Right lobe of liver (tissue), 6 donors: ENCODE measurements at places on chromosomes 7 and 10.
A peak's percentile ranks its signal among the peaks of the same experiment; 100 is the strongest.

DNA sequence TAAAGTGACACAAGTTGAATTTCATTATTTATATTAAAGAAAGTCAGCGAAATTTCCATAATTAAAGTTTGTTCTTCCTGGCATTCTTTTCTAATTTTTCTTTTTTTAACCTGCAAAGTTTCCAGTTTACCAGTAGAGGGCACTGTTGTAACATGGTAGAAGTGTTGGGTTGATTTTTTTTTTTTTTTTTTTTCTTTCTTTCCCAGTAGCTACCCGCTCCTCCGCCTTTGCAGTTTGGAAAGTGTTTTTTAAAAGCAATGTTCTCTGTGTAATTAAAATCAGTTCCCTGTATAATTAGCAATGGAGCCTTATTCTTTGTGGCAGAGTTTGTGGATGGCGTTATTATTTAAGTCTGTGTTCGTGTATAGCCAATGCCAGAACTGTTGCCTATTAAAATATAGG lies 53.7 kb downstream of the TAF3 start:
- DNase-seq: no peak

- DNase-seq: no peak
These were observed 61.2 kb downstream of the CDH23 start for GRCh38 chr10:71457908-71458307.

DNA sequence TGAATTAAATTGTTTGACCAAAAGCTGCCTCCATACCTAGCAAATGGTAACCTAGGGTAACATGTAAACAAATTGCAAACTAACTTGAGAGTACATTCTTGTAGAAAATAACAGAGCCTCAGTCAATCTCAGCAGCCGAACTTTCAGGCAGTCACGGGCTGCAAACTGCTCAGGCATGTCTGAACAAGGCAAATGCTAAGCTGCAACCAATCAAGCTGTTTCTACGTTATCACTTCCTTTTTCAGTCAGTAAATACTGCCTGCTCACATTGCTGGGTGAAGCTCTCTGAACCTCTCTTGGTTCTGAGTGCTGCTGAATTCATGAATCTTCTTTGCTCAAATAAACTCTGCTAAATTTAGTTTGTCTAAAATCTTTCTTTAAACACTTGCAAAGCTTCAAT lies 1212.4 kb downstream of the SORCS1 start:
- no peak for DNase-seq

GRCh38 chr10:53325066-53325465 lies 552.5 kb upstream of the MBL2 start:
- no peak for DNase-seq

- DNase-seq: peak; percentile 43
These were observed 4.3 kb downstream of the TMEM273 start for GRCh38 chr10:49183596-49184542.

DNA sequence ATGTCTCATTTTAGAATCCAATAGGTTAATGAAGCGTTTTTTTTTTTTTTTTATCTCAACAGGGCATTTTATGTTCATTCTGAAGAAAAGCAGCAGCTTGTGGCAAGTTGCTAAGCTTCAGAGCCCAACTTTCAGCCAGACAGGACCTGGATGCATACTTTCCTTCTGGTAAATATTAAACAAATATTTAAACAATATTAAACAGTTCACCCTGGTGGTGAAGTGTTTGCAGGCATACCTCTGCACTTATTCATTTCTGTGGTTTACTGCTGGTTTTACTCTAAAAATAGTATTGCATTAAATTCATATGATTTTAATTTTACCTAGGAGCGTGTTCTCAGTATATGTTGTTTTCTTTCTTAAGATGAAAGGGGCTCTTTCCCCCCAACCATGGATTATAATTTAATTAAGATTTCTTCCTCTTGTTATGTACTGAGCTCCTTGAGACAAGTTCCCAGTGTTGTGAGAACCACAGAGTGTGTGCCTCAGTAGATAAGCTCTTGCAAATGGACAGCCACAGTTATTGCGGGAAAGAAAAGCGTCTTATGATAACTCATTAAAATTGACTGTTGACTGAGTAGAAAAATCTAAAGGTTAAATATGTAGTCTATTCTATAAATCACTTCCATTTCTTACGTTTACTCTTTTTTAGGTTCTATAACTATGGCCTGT lies 155.8 kb downstream of the MALRD1 start:
- DNase-seq: no peak

GRCh38 chr7:156768698-156769472 lies 124.1 kb downstream of the LMBR1 start:
- DNase-seq: no peak

GRCh38 chr7:28332046-28332445 lies 80.3 kb upstream of the CREB5 start:
- DNase-seq: no peak

DNA sequence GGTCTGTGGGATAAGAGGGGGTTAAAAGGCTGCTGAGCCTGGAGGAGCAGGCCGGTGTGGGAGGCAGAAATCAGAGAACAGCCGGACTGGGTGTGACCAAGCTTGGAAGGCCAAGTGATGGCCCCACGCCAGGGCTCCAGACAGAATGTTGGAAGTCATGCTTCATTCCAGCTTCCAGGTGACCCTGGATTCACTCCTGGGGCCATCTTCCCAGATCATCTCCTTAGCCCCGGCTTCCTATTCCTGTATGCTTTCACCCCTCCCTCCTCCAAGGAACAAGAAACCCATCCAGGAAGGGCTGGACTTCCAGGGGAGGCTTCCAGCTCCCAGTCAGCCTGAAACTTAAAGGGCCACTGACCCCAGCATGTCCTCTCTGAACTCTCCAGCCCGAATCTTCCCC lies 1.0 kb downstream of the INMT start:
- DNase-seq: peak; percentile 73

DNA sequence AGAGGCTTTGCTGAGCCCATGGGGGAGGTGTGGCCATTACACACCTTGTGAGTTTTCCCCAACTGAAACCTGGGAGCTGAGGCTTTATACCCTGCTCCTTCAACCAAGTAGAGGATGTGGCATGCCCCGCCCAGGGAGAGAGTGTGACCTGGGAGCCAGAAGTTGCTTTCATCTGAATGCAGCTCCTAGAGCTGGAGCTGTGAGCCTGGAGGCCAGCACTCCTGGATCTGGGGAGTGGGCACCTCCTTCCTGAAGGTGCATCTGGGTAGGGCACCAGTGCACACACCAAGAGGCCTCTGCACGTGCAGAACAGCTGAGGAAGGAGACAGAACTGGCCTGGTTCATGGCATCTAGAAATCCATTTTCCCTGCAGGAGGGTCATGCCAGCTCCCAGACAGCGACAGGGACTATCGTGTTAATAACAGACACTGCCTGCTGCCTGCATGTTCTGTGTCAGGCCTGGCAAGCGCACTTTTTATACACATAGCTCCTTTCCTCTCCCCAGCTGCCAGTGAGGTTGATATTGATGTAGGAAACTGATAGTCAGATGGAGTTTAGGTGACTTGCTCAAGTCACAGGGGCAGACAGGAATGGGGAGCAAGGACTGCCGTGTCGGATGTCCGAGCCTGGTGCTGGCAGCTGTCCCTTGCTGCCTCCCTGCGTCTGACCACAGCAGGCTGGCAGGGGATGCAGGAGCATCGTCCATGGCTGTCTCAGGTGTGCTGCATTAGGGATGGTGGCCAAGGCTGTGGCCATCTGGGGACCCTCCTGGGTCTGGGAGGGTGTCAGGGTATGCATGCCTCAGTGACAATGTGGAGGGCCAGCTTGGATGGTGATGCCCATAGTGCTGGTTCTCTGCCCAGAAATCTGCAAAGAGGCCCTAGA lies 189.9 kb upstream of the CXCL12 start:
- no peak for DNase-seq

GRCh38 chr10:122845783-122846332 lies at the start of gene CUZD1:
TSS of gene CUZD1 (minus strand) at chr10:122845857. CDS start at chr10:122845843, 14 bp downstream.
- DNase-seq: no peak
